Immature natural killer cell (primary cell): ENCODE measurements at places on chromosomes 3 and 15.
A peak's percentile ranks its signal among the peaks of the same experiment; 100 is the strongest.

GRCh38 chr3:151918253-151919029 is 45.0 kb downstream of the SUCNR1 start:
- peak; percentile 6 for DNase-seq

GRCh38 chr3:156586905-156587759 is 32.2 kb upstream of the SSR3 start:
- DNase-seq, result no peak

DNA sequence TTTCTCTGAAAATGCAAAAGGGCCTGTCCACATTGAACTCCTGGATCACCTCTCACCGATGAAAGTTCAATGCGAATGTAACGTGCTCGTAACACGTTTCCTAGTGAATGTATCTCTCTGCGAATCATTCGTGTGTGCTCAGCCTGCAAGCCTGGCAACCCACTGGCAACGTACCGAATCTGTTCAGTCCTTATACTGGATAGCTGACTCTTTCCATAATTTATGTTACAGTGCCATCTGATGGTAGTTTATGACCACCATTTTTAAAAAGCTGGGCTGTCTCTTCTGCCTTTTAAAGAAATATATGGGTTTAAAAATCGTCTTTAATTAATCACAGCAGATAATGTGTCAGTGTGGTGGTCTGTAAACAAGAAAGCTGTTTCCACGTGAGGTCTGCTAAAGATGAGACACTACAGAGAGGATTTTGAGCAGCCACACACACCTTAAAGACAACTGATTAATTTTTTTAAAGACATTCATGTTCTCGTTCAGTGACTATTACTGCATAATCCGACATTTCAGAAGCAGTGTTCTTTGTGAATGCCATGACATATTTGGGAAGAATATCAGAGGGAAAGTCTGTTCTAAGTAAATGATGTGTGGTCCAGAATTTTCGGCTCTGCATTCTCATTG is 69.4 kb upstream of the FOXP1 start:
- DNase-seq, result no peak

DNA sequence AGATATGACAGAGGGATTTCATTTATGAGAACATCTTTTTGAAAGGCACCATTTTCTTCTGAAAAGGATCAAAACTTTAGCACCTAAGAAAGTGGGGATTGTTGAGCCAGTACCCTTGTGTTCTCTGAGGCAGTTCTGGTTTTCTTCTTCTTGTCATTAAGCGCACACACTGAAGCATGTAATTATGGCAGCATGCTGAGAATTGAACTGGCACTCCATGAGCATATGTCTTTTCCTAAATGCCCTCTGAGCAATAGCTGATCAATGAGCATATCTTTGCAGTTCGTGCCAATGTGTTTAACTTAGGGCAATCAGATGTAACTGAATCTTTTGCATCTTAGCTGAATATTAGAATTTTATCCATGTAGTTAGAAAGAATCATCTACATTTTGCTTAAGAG is 53.9 kb upstream of the VGLL3 start:
- DNase-seq, result no peak

GRCh38 chr3:183185696-183186095 is 23.2 kb upstream of the LAMP3 start:
- DNase-seq, result no peak

GRCh38 chr3:87333393-87333892 is 57.1 kb upstream of the POU1F1 start:
- DNase-seq, result no peak

- no peak for DNase-seq
Measured at GRCh38 chr3:123373474-123373987, 75.4 kb downstream of the ADCY5 start.

DNA sequence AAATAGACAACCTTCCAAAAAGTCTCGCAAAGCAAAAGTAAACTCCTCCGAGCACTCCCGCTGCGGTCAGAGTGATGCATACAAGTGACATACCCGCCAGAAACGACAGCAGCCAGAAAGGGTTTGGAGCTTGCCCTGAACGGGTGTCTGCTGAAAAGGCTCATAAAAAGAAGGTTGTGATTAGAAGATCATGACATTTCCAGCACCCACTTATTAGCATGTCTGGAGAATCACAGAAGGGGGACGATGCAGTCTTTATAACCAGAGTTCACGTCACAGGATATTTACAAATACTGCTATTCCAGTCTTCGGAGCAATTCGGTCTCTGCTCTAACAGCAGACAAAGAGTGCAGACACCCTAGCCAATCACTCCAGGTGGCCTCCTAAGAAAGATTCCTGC is 59.1 kb upstream of the FRMD4B start:
- no peak for DNase-seq

GRCh38 chr15:39511000-39511915 is 69.6 kb upstream of the THBS1 start:
- no peak for DNase-seq

- DNase-seq, result no peak
Measured at GRCh38 chr15:29438703-29439055, 169.1 kb upstream of the NSMCE3 start.

- no peak for DNase-seq
Measured at GRCh38 chr15:71232411-71232810, 117.1 kb downstream of the THSD4 start.

GRCh38 chr3:193783166-193783896 is 190.3 kb downstream of the OPA1 start:
- no peak for DNase-seq

DNA sequence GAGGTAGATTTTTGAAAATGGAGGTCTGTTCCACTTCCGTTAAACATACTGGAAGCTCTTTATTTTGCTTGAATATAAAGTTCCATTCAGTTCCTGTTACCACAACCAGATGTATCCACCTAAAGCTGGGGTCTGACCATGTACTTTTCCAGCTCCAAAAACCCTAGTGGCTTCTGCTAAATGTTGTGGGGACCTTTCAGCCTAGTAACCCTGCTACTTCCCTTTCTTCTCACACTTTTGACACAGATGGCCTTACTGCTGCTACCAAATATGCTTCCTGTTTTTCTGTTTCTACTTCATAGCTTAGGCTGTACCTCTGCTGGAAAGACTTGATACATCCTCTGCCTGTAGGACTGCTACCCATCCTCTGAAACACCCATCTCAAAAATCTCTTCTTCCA is 87.8 kb downstream of the COL6A6 start:
- no peak for DNase-seq

GRCh38 chr15:85691350-85692240 is 103.1 kb downstream of the KLHL25 start:
- DNase-seq, result peak; percentile 56

DNA sequence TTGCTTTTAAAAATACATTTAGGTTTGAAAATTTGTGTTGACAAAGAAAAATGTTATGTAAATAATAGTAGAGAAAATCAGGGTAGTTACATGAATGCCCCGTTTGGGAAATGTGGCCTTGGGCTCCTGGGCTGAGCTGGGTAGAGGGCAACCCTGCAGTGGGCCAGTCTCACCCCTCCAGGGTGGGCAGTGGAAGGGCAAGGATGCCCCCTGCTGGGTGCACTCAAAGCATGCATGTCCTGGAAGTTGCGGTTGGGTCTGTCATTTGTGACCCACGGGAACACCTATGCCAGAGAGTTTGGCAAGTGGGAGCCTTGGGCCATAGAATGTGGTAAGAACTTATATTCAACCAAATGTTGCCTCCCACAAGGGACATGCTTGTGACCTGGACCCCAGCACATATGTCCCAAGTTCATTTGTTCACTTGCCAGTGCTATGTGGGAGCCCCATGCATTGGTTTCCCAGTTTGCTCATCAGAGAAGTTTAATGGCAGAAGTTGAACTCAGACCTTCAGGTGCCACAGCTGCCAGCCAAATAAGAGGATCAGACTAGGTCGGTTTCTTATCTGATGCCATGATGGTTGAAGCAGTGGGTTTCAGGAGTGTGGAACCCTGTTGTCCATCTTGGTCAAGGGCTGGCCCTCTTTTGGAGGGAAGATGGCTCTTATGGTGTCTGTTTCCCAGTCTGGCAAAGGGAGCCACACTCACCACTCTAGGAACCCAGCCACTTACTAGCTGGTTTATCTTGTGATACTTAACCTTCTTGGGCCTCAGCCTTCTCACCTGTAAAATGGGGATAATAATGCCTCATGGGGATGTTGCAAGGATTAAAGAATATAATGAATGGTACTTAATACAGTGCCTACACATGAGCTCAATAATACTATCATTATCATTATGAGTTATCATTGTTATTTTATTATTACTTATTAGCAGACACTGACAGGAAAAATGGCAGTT is 2.5 kb upstream of the PLCB2 start:
- DNase-seq, result peak; percentile 64
